ENCODE measurements at places on chromosomes 2 and 18. TPM values are rescaled to one million over a fixed set of nuclear protein-coding genes. Genes with fewer than 3 reads are reported as not detected.

RTP5 gene
- 0.02 TPM for polyA plus RNA-seq

GPAT2 gene
- polyA plus RNA-seq = 5.0 TPM

TRIP12 gene
- polyA plus RNA-seq = 17.7 TPM

SCN9A gene
- polyA plus RNA-seq = 1.6 TPM

USP40 gene
- polyA plus RNA-seq = 34.7 TPM

SOX11 gene
- polyA plus RNA-seq = 0.04 TPM

DNA sequence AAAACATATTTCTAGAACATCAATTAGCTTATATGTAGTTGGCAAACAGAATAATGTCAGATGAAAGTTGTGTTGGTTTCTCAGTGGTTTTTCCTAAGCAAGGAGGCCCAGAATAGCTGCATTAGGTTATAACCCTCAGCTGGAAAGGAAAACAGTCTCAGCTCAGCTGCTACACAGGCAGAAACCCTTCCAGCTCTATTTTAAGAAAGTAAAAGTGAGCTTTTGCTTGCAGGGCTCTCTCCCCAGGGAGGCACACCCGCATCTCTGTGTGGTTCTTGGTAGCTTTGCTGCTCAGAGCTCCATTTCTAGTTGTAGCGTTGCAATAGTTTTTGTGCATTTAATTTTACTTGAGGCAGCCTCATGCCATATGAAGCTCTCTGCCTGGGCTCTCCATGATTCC, 54.6 kb downstream of the PIKFYVE start:
- DNase-seq = no peak
- H3K4me1 ChIP-seq = no peaks in the 10 kb centered on the region
- no peaks in the 10 kb centered on the region for H3K27me3 ChIP-seq
- no peak overlapping the region for H3K4me3 ChIP-seq

DNA sequence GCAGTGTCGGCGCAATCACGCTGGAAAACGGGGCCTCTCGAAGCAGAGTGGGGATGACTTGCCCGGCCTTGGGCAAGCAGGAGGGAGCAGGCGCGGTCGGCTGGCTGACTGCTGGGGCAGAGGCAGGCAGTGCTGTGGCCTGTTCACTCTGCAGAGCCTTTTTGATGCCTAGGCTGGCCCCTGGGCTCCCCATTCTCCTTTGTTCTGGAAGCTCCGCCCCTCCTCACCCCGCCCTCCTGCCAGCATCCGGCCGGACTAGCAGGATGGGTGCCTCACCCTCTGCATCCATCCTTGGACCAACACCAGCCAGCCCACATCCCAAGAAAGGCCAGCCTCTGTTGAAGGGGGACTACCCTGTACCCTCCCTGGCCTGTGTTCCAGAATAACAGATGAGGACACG, at the start of gene ASPRV1:
Gene ASPRV1 (minus strand): TSS at position 136 of the 400 bp plus-strand sequence. CDS start 195 bp downstream, outside the sequence.
- no peak within 1 kb of the TSS for H3K4me3 ChIP-seq
- no peak for DNase-seq
- H3K27ac ChIP-seq = no peak within 1 kb of the TSS
- H3K36me3 ChIP-seq = no peaks in the 10 kb centered on the region
- no peaks in the 10 kb centered on the region for H3K4me1 ChIP-seq

GRCh38 chr2:83744855-83745254, 714.2 kb downstream of the SUCLG1 start:
- no peaks in the 10 kb centered on the region for H3K4me1 ChIP-seq
- H3K27ac ChIP-seq = no peak overlapping the region
- no peaks in the 10 kb centered on the region for H3K27me3 ChIP-seq
- DNase-seq = no peak
- no peaks in the 10 kb centered on the region for H3K36me3 ChIP-seq

DNA sequence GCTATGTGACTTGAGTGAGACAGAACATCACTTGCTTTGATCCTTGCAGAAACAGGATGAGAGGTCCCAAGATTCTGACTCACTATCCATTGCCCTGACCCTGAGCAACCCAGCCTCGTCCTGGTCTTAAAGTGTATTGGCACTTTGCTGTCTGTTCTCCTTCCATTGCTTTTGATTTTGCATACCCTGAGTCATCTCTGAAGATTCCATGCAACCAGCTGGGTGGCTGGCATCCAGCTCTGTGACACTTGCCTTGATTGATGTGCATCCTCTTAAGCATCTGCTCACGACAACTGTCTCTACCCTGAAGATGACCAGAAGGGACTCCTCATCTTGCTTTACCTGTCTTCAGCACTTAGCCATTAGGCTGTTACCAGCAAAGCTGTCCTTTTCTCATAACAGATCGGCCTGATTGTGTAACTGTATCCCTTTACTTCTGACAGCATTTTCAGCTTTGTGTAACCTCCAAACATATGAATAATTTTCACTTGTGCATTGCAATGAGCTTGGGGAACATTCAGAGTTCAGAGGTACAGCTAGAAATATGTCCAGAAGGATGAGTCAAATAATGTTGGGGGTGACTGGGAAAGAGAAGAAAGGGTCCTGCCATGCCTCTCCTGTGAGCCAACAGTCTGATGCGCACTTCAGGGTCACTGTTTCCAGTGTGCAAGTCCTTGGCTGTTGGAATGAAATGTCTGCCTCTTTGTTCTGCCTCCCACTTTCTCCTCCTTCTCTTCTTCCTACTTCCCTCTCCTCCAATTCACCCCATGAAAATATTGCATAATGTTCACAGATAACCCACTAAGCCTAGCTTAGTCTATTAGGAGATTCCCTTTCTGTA, 249.7 kb upstream of the OSR1 start:
- H3K4me3 ChIP-seq = no peak overlapping the region
- H3K27me3 ChIP-seq = no peaks in the 10 kb centered on the region
- H3K36me3 ChIP-seq = no peaks in the 10 kb centered on the region
- no peak for DNase-seq
- H3K4me1 ChIP-seq = no peaks in the 10 kb centered on the region
- no peak overlapping the region for H3K27ac ChIP-seq

DNA sequence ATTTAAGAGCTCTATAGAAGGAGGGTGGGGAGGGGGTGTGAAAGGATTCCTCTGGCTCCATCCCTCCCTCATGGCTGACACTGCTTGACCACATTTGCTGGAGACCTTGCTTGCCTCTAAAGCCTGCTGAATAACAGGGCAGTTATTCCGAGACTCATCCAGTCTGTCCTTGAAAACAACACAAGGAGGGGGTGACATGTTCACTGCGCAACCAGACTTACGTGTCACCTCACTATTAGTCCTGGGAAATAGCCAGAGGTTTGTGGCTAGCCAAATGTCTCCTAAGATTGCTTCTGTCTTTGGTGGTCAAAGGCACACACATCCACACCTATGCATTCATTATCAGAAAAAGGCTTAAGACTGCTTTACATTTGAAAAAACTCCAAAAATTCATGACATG, 256.2 kb upstream of the SKOR2 start:
- no peak overlapping the region for H3K4me3 ChIP-seq
- no peaks in the 10 kb centered on the region for H3K4me1 ChIP-seq
- no peaks in the 10 kb centered on the region for H3K27me3 ChIP-seq
- H3K27ac ChIP-seq = no peak overlapping the region
- H3K36me3 ChIP-seq = no peaks in the 10 kb centered on the region

DNA sequence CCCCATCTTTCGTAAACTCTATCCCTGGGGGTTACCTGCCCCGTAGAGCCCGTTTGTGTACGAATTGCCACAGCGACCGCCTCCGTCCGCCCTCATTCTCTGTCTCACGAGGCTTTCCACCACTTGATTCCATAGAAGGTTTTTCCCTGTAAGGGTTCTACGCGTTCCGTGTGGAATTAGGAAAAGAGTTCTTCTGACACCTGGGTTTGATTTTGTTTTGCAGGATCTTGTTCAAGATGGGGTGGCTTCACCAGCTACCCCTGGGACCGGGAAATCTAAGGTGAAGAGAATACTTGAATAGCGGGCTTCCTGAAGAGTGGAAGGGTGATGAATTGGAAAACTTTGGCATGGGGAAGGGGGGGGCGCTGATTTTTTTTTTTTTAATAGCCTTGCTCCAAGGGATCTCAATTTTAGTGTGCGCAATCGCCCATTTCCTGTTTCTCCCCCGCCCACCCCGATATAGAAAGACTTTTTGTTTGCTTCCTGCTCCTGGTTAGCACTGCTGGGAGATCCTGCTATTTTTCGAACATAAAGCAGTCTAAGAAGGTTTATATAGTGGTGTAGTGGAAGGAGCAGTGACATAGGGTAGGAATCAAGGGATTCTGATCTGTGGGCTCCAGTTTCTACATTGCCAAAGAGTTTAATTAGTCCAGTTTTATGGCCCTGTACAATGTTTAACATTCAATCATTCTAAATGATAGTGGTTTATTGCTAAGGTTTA, 564 bp downstream of the GCC2 start:
- H3K4me3 ChIP-seq = peak overlapping the region; percentile 89
- H3K27me3 ChIP-seq = no peaks in the 10 kb centered on the region
- DNase-seq = no peak
- H3K36me3 ChIP-seq = peaks cover 9% of the 10 kb centered on the region

- no peaks in the 10 kb centered on the region for H3K4me1 ChIP-seq
- H3K36me3 ChIP-seq = no peaks in the 10 kb centered on the region
- H3K27me3 ChIP-seq = no peaks in the 10 kb centered on the region
- H3K4me3 ChIP-seq = no peak overlapping the region
- DNase-seq = peak; percentile 82
- no peak overlapping the region for H3K27ac ChIP-seq
Measured at GRCh38 chr2:71548646-71549425, 95.5 kb downstream of the DYSF start.

GRCh38 chr2:108579623-108580022, 45.4 kb downstream of the LIMS1 start:
- H3K27me3 ChIP-seq = no peaks in the 10 kb centered on the region
- H3K4me1 ChIP-seq = peaks cover 16% of the 10 kb centered on the region
- no peak overlapping the region for H3K4me3 ChIP-seq
- no peak overlapping the region for H3K27ac ChIP-seq
- H3K36me3 ChIP-seq = no peaks in the 10 kb centered on the region

- no peak overlapping the region for H3K4me3 ChIP-seq
- DNase-seq = no peak
Measured at GRCh38 chr2:9416962-9417316, 6.4 kb downstream of the ITGB1BP1 start.

GRCh38 chr2:215982465-215982875, 30.9 kb downstream of the MREG start:
- no peak overlapping the region for H3K27ac ChIP-seq
- no peaks in the 10 kb centered on the region for H3K4me1 ChIP-seq
- peak; percentile 24 for DNase-seq
- no peak overlapping the region for H3K4me3 ChIP-seq
- no peaks in the 10 kb centered on the region for H3K27me3 ChIP-seq
- no peaks in the 10 kb centered on the region for H3K36me3 ChIP-seq

DNA sequence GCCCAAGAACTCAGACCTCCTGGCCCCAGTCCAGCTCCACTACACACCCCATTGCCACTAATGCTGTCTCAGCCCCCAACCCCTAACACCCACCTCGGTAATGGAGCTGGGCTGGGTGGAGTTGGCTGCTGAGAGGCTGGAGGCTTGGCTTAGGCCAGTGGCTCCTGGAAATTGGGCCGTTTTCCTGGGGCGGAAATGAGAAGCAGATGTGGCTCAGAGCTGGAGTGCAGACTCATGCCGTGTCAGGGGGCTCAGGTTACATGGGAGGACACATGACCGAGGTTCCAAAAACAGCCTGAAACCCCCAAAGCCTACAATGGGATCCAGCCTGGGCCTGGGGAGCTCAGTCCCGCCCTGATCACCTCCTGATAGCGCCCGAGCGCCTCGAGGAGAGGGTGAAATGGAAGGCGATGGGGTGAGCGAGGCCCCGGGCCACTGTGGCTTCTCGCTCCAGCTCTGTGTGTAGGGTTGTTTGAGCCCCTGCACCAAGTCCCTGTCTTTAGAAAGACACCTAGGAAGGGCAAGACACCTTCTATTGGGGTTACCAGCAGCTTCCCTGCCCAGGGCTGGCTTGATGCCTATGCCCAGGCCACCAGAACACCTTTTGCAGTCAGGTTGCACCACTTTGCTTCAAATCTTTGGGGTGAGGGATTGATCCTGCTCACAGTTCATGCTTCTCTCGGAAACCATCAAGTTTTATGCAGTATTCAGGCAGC, 175.7 kb upstream of the HAAO start:
- H3K27ac ChIP-seq = no peak overlapping the region
- no peaks in the 10 kb centered on the region for H3K36me3 ChIP-seq
- H3K4me3 ChIP-seq = no peak overlapping the region
- no peaks in the 10 kb centered on the region for H3K4me1 ChIP-seq
- H3K27me3 ChIP-seq = no peaks in the 10 kb centered on the region

DNA sequence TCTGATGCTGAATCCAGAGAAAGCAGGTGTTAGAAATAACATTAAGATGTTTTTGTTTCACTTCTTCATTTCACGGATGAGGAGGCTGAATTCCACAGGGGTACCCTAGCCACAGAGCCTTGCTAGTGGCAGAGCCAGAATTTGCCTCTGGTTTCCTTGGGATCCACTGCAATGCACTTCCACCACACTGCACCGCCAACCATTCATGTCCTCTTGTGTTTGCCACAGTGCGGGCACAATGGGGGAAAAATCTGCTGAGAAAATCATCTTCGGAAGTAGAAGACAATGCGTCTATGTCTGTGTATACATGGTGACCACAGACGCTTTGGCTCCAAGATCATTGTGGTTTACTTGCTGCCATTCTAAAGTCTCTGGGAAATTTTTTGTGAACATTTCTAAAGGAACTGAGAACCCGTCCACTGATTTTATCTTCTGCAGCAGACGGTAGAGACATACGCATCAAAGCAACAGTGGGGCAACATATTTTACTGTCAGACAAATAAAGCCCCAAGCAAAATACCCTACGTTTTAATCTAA, 14.9 kb downstream of the ICOS start:
- no peak overlapping the region for H3K4me3 ChIP-seq
- no peak overlapping the region for H3K27ac ChIP-seq
- no peak for DNase-seq
- H3K36me3 ChIP-seq = no peaks in the 10 kb centered on the region
- no peaks in the 10 kb centered on the region for H3K27me3 ChIP-seq

DNA sequence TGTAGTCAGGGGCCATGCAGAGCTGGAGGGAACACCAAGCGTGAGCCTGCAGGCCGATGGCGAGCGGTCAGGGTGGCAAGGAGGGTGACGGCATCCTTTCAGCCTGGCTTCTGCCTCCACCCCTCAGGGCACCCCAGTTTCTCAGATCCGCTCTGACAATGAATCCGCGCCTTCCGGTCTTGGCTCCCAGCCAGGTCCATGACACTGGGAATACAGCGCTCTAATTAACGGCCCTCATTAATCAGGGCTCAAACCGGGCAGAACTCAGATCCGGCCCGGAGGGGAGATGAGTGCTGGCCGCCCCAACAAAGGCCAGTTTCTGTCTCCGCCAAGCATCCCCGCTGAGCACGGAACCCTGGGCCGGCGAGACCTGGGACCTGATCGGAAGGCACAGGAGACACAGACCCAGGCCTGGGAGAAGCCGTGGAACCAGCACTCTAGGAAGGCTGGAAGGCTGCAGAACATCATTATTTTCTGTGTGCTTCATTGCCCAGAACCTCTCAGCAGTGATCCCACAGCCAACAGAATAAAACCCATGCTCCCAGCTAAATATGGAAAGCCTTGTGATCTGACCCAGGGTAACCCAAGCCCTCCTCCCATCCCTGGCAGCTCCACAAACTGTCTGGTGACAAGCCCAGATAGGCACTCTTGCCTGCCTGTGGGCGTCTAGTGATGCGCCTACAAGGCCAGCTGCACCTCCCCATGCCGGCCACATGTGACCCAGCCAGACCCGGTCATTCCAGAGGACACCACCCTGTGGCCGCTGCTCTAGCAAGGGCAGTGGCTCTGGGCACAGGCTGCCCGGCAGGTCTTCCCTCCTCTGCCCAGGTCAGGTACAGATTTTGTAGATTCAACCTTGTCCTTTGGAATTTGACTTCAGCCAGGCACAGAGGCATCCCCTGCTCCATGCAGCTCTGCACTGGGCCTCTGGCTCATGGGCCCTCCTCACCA, 438.7 kb upstream of the MYT1L start:
- H3K36me3 ChIP-seq = no peaks in the 10 kb centered on the region
- H3K4me3 ChIP-seq = no peak overlapping the region
- H3K4me1 ChIP-seq = no peaks in the 10 kb centered on the region
- H3K27me3 ChIP-seq = no peaks in the 10 kb centered on the region
- H3K27ac ChIP-seq = no peak overlapping the region
- no peak for DNase-seq
